ENCODE measurements at places on chromosomes 2 and 18. TPM values are rescaled to one million over a fixed set of nuclear protein-coding genes. Genes with fewer than 3 reads are reported as not detected.
A peak's percentile ranks its signal among the peaks of the same experiment; 100 is the strongest.

The ACVR2A gene
- total RNA-seq: 23.8 TPM

The OTX1 gene
- 4.3 TPM for total RNA-seq

- 0 out of 2 replicates have a peak, but pooled peaks cover 2% of the 10 kb centered on the region for H3K4me1 ChIP-seq
- H3K36me3 ChIP-seq: no peaks in the 10 kb centered on the region
- H3K27me3 ChIP-seq: no peaks in the 10 kb centered on the region
- DNase-seq: peak; percentile 63
- peak overlapping the region; percentile 10 for H3K27ac ChIP-seq
- H3K4me3 ChIP-seq: peak overlapping the region; percentile 18
Measured at GRCh38 chr2:156818944-156819343, 382.8 kb downstream of the GPD2 start.

DNA sequence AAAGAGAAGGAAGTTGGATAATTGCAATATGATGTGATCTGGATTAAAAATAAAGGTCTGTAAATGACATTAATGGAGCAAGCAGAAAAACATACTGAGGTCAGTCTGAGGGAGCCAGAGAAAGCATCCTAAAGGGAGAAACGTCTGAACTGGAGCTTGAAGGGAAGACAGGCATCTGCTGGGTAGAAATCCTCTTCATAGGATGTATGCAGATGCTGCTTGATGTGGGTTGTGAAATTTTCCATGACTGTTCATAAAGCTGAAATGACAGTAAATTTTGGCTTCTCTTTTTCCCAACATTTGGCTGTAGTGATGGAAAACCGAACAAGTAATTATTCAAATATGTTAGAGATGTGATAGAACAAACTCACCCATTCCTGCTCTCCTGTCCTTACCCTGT, 287.6 kb downstream of the CAMKMT start:
- no peaks in the 10 kb centered on the region for H3K27me3 ChIP-seq
- no peak overlapping the region for H3K27ac ChIP-seq
- H3K36me3 ChIP-seq: no peaks in the 10 kb centered on the region

DNA sequence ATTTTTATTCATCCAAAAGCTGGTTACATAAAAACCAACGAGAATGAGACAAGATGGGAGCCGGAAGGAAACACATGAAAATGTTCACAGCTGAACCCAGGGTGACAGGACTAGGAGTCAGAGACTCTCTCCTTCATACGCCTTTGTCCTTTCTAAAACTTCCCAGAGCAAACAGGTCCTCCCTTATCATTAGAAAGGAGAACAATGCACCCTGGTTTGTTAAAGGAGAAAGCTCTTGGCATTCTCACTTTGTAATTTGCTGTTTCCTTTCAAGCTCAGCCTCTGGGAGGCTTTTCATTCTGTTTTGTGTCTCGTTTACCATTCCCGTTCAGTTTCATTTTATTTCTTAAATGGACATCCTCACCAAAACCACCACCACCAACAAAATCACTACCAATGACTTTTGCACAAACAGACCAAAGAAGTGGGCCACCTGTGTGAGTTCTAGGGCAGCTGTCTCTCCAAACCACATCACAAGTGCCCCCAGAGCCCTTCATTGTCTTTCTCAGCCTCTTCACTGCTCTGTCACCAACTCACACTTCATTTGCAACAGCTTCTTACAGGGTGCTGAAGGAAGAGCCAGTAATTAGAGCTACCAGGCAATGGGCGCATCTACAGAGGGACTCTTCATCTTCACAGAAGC, 105.3 kb downstream of the HDAC4 start:
- peak; percentile 1 for DNase-seq
- no peaks in the 10 kb centered on the region for H3K27me3 ChIP-seq
- no peak overlapping the region for H3K4me3 ChIP-seq
- H3K4me1 ChIP-seq: peaks cover 19% of the 10 kb centered on the region
- no peak overlapping the region for H3K27ac ChIP-seq
